ENCODE measurements at places on chromosomes 6 and 20.
A peak's percentile ranks its signal among the peaks of the same experiment; 100 is the strongest.

GRCh38 chr20:61254881-61255626 lies 3.0 kb downstream of the CDH4 start:
- DNase-seq: no peak

DNA sequence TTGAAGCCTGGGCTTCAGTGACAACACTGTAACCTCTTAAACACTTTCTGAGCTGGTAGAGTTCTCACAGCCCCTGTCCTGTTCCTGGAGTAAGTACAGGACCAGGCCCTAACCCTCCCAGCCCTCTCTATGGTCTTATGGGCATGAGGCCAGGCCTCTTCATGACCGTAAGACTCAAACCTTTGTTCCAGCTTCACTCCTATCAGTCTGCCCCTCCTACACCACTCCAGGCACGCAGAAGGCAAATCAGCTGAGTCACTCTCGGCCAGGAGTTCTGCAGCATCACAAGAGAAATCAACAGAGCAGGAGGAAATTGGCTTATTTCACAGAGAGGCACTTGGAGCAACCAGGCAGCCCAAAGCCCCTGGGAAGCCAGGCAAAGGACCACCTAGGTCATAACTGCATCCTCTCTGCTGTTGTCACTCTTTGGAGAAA lies 25.3 kb upstream of the CHD6 start:
- peak; percentile 33 for DNase-seq

DNA sequence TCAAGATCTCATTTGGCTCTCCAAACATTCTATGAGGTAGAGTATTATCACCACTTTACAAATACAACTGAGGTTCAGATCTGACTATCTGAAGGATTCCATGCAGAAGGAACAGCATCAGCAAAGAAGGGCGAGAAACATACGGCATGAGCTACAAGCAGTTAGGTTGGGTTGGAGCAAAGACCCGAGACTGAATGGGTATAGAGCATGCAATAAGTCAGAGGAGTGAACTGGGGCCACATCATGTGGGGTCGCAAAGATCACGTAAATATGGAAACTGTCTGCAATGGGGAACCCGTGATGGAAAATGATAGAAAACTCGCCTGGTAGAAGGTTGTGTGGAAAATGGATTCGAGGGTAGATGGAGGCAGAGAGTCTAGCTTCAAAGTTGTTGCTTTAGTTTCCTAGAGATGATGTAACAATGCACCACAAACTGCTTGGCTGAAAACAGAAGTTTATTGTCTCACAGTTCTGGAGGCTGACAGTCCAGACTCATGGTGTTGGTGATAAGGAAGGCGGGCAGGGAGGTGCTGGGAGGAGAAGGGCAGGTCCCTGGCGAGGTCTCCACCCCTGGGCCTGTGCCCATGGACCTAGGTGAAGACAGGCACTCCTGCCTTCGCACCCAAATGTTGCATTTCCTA lies 44.3 kb upstream of the BCLAF1 start:
- no peak for DNase-seq

- DNase-seq: no peak
These were observed 80.7 kb downstream of the SYTL3 start for GRCh38 chr6:158730541-158730907.

GRCh38 chr6:32638532-32639219 lies 1.5 kb downstream of the HLA-DQA1 start:
- DNase-seq: no peak

DNA sequence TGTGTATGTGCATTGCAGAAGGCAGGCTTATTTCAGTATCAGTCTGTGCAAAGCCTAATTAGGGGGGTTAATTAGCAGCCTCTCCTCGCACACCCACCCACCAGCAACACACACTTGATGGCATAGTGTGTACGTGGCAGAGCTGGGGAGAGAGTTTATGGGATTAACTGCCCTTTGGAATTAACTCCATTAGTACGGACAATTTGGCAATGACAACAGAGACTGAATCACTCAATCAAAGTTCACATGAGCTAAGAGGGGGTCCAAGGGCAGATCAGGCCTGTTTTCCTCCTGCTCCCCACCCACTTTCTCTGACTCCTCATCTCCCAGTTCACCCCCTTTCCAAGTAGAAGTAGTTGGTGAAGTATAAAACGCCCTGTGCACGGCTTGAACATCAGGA lies 69.5 kb downstream of the LRFN2 start:
- no peak for DNase-seq

DNA sequence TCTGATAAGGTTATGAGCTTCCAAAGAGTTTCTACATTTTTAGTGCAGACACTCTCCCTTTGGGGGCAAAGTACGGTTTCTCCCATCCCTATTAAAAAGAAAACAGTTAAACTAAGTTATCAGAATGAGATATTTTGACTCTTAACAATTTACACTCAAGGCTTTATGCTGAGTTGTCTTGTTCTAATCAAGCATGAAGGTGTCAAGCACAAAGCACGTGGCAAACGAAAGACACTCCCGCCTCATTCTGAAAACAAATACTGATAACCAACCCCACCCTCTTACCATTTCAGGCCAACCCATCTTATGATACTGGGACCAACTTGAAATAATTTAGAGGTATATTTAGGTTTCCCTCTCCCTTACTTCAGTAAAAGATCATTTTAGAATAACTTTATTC lies 24.3 kb downstream of the OR14J1 start:
- DNase-seq: no peak

- no peak for DNase-seq
These were observed 5.0 kb downstream of the EYA2 start for GRCh38 chr20:46899621-46900020.

DNA sequence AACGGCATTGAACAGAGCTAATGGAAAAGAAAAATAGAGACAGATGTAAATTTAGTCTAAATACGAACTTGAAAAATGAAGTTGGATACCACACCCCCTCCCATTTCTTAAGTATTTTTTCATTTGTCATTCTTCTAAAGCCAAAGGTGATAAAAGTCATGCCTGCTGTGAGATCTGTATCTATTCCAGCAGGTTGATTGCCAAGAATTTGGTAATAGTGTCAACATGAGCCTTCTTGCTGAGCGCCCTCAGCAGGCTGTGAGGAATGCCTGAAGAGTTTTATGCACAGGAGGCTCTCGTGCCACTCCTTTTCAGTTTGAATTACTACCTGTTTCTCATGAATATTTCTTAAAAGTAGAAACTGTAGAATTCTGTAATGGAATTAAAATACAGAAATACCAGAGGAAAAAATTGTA lies 165.4 kb downstream of the QKI start:
- no peak for DNase-seq
